ENCODE measurements at places on chromosomes 11 and 22.

- no peak for DNase-seq
Measured at GRCh38 chr11:45215098-45215865, 68.8 kb downstream of the PRDM11 start.

DNA sequence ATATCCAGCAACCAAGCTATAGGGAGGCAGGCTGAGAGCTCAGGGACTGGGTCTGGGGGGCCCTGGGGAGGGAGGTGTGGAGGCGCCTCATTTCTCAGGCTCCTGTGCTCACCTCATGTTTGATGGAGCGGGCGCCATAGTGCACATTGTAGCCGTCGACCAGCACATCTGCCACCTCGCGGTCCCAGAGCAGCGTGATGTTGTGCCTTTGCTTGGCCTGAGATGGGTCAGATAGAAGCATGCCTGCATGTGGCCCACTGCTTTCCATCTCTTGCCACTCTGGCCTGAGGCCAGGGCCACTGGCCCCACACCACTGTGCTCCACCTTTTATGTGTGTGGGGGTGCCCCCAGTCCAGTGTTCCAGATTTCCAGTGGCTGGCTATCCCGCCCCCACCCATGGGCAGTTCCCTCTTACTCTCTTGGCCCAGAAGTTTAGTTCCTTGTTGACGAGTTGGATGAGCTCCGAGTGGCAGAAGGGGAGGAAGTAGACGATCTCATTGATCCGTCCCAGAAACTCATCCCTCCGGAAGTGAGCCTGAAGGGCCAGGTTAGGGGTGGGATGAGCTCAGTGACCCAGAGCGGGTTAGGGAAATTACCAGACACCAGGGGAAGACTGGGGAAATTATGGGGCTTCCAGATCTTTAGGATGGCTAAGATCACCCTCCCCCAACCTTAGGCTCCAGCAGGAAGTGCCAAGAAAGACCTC, 50.1 kb upstream of the PHOX2A start:
- DNase-seq: no peak

- DNase-seq: no peak
Measured at GRCh38 chr11:68669301-68670090, 14.8 kb upstream of the GAL start.

- no peak for DNase-seq
Measured at GRCh38 chr11:116373104-116373944, 399.5 kb downstream of the BUD13 start.

DNA sequence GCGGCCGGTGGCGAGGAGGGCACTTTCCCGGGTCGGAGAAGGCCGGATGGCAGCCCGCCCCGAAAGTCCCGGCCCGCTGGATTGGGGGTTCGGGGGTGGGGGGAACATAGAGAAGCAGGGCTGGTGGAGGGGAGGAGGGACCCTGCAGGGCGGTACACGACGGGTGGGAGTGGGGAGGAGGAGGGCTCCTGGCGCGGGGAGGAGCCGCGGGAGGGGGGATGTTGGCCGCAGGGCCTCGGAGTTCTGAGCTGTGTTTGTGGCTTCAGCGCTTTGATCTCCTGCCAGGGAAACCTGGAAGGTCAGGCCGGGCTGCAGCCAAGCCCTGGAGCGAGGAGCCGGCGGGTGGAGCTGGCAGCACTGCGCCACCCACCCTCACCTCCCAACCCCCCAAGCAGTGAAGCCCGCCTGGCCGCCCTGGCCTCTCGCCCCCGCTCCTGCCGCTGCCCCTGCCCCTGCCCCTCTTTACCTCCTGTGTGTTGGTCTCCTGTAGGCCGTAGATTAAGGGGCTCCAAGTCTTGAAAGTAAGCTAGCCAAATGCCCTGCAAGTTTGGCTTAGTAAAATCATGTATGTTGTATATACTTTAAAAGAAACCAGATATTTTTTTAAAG, 30.9 kb downstream of the C22orf31 start:
- peak; percentile 12 for DNase-seq

- no peak for DNase-seq
Measured at GRCh38 chr22:35131525-35132000, 65.6 kb downstream of the ISX start.

- no peak for DNase-seq
Measured at GRCh38 chr11:15769203-15769602, 587.1 kb downstream of the SOX6 start.

DNA sequence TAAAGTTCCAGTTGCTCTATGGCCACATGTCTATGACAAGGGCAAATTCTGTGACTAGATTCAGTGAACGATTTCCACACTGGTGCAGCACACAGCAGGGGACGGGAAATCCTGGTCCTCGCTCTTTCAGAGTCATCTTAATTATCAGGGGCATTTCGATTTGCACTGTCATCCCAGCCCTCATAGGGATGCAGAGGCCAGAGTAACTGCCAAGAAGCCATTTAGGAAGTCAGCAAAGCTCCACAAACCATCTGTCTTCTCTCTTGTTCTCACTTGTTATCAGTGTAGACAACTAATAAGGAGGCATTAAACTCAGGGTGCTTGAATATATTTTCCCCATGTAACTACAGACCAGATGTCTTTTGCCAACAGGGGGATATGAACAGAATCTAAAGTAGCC, 151.7 kb downstream of the STK33 start:
- DNase-seq: no peak

GRCh38 chr22:18067548-18068341, 10.0 kb upstream of the PEX26 start:
- no peak for DNase-seq

DNA sequence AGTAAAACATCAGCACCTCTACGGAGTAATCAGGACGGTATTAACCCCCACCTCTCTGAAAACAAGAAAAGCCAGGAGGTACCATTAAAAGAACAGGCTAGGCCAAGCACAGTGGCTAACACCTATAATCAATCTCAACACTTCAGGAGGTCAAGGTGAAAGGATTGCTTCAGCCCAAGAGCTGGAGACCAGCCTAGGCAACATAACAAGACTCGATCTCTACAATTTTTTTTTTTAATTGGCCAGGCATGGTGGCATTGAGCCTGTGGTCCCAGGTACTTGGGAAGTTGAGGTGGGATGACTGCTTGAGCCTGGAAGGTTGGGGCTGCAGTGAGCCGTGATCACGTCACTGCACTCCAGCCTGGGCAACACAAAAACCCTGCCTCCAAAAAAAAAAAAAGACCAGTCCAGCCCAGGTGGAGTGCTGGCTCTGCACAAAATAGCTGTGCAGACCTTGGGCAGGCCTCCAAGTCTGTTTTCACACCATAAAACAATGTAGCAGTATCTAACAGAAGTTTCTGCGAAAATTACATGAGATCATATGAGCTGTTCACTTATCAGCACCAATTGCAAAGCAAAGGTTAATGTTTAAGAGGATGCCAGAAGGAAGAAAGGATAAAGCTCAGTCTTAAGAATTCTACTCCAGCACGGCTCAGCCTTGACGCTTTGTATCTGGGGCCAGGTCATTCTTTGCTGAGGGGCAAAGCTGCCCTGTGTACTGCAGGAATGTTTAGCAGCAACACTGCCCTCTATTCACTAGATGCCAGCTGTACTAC, 14.8 kb downstream of the CHKA start:
- no peak for DNase-seq

GRCh38 chr11:45917286-45917622, 423 bp downstream of the PEX16 start:
- no peak for DNase-seq

DNA sequence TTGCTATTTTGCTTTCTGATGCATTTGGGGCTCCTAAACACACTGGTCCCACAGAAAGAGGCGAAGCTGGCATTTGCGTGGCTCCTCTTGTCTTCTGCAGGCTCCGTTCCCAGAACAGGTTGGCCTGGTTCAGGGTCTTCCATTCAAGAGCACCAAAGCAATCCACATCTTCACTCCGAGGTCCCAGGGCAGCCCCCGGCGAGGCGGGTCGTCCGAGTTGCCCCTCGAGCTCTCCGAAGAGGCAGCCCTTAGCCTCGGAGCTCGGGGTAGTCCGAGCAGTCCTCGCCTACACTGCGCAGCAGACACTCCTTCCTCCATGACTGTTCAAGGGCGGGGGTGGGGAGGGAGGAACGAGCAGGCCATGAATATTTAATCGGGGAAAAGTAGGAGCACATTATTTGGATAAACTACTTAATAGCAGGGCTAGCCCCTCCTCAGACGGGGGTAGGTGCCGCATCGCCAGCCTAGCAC, 321.3 kb downstream of the BLID start:
- DNase-seq: no peak

DNA sequence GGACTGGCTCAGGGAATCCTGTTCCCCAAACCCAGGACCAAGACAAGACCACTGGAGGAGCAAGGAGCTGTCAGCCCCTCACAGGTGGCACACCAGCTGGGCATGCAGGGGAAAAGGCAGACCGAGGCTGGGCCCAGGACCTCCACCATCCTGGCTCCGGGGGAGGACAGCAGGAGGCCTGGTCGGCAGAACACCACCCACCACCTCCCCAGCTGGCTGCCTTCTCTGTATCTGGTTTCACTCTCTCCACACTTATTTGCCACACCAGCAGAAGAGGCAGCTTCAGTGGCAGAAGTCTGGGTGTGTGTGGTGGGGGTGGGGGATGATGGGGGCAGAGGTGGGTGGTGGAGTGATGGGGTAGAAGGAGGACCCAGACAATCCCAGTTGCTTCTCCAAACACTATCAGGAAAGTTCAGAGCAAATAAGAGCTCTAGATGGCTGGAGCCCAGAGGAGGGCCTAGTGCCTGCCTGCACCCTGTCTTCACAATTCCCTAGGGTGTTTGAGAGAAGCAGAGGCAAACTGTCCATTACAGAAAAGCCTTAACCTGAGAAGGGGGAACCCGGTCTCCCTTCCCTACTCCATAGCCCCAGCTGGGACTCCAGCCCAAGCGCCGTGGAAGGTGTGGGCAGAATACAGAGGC, 51.9 kb upstream of the CDON start:
- no peak for DNase-seq

DNA sequence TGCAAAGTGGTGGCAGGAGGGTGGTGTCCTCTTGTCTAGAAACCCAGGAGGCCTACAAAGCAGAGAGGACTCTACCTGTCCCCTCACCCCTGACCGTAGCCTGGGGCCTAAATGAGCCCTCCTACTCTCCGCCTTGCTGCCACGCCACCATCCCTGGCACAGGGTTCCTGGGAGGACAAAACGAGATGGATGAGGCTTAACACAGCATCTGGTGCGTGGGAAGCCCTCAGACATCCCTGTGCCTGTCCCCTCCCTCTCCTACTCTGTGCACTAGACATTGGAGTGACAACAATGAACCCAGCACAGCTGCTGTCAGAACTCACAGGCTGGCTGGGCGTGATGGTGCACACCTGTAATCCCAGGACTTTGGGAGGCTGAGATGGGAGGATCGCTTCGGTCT, 36.4 kb upstream of the DKK3 start:
- DNase-seq: no peak

DNA sequence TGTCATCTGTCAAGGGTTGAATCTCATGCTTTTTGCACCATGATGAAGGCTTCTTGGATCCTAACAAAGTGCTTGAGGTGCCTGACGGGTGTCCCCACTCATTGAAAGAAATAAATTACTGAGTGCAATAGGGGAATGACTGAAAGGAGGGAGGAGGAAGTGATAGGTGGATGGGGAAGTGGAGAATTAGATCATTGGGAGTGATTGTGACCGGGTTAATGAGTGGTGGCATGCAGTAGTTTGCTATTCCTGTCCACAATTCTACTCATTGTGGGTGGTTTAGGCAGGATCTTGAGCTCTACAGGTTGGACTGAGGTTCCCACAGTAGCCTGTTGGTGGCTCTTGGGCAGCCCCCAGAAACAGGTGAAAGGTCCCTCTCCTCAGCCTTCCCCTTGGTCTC, 44.3 kb downstream of the THAP12 start:
- no peak for DNase-seq

DNA sequence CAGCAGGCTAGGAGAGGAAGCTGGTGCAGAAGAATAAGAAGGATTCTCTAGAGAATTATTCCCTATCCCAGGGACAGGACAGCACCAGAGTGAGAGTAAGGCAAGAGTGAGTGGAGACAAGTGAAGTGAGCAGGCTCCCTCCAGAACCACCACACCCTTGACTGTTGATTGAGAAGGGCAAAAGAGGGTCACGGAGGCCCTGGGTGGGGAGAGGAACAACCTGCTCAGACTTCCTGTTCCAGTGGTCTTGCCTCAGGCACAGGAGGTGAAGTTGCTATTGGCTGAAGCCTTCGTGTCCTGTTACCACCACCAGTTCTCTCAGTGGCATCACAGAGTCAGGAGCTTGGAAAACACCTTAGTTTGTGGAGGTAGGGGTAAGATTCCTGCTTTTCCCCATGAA, 51.7 kb upstream of the CCDC89 start:
- no peak for DNase-seq

- DNase-seq: no peak
Measured at GRCh38 chr22:38172832-38173640, 8.6 kb downstream of the PLA2G6 start.

- DNase-seq: no peak
Measured at GRCh38 chr11:116030697-116031331, 526.6 kb upstream of the CADM1 start.

DNA sequence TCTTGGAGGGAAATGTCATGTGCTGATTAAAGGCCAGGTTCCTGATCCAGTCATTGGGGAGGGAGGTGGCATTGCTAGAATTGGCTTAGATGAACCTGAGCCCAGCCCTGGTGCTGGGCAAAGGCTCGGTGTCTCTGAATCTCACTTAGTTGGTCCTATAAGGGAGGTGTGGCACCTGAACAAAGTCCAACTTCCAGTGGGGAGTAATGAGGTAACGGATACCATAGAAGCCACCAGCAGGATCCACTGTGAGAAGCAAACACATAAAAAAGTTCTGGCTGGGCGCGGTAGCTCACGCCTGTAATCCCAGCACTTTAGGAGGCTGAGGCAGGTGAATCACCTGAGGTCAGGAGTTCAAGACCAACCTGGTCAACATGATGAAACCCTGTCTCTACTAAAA, 26.6 kb downstream of the PRDM11 start:
- no peak for DNase-seq

- no peak for DNase-seq
Measured at GRCh38 chr22:26238596-26238995, 69.3 kb downstream of the SEZ6L start.

GRCh38 chr11:12042215-12042676, 33.8 kb upstream of the DKK3 start:
- peak; percentile 27 for DNase-seq

- DNase-seq: no peak
Measured at GRCh38 chr11:17541330-17541885, 2.8 kb downstream of the USH1C start.

- DNase-seq: no peak
Measured at GRCh38 chr11:76628408-76628947, 42.1 kb downstream of the LRRC32 start.

DNA sequence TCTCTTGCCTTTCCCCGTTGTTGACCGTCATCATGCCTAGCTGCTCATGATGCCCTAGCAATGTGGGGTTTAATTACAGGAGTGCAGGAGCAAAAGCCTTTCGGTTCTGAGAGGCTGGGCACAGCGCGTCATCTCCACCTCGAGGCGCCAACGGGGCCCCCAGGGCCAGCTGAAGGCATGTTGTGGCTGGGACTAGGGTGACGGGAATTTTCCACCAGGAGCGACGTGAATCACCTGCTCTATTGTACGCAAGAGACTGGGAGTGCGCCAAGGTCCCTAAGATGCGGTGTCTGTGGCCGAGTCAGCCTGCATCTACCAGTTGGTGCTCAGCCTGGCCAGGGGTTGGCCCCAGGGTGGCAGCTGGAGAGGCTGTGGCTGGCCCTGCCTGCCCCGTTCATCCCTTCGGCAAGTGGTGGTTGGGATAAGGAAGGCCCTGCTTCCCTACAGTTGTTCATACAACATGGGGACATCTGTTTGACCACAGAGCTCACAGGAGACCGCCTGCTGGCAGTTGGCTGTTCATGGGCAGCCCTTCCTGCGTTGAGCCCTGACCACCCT, 1175.6 kb downstream of the BRD1 start:
- DNase-seq: no peak
